Dermis blood vessel endothelial cell (primary cell): ENCODE measurements at places on chromosomes 4 and X. TPM values are rescaled to one million over a fixed set of nuclear protein-coding genes. Genes with fewer than 3 reads are reported as not detected.

The XKRX gene
- total RNA-seq: 0.05 and 0.17 TPM in 2 replicates

The TRPC3 gene
- not detected in 2 replicates for total RNA-seq

The PAGE5 gene
- not detected in 2 replicates for total RNA-seq

The DOK7 gene
- 0.17 TPM in 1 of 2 replicates, not detected in the other for total RNA-seq

The CXCL11 gene
- total RNA-seq: 2.0 and 2.7 TPM in 2 replicates

The CXCR3 gene
- total RNA-seq: not detected in 2 replicates

The RPL34 gene
- 572 and 777 TPM in 2 replicates for total RNA-seq

The ETNPPL gene
- not detected in 2 replicates for total RNA-seq

The XAGE5 gene
- not detected in 2 replicates for total RNA-seq

The PHEX gene
- total RNA-seq: under 0.01 and 0.37 TPM in 2 replicates

The MTTP gene
- 0.23 TPM in 1 of 2 replicates, not detected in the other for total RNA-seq

The SSX4 gene
- total RNA-seq: not detected in 2 replicates

The GAGE12H gene
- total RNA-seq: not detected in 2 replicates

The CHIC1 gene
- total RNA-seq: 11.9 and 13.2 TPM in 2 replicates

The DCAF4L1 gene
- total RNA-seq: 0.17 and 0.28 TPM in 2 replicates

The SMS gene
- total RNA-seq: 117 and 166 TPM in 2 replicates
